Stimulated activated CD4-positive, alpha-beta T cell treated with anti-CD3 and anti-CD28 coated beads, Interleukin-12 subunit alpha, Interleukin-12 subunit beta, amount 100 ng/mL, for 4 hours (primary cell): ENCODE measurements at places on chromosomes 4 and X.
A peak's percentile ranks its signal among the peaks of the same experiment; 100 is the strongest.

GRCh38 chrX:104450316-104450715, 115.7 kb upstream of the IL1RAPL2 start:
- no peak for DNase-seq

GRCh38 chr4:112214390-112215264, 17.0 kb upstream of the AP1AR start:
- no peak for DNase-seq

GRCh38 chr4:140070973-140071372, 83.0 kb downstream of the MAML3 start:
- no peak for DNase-seq

DNA sequence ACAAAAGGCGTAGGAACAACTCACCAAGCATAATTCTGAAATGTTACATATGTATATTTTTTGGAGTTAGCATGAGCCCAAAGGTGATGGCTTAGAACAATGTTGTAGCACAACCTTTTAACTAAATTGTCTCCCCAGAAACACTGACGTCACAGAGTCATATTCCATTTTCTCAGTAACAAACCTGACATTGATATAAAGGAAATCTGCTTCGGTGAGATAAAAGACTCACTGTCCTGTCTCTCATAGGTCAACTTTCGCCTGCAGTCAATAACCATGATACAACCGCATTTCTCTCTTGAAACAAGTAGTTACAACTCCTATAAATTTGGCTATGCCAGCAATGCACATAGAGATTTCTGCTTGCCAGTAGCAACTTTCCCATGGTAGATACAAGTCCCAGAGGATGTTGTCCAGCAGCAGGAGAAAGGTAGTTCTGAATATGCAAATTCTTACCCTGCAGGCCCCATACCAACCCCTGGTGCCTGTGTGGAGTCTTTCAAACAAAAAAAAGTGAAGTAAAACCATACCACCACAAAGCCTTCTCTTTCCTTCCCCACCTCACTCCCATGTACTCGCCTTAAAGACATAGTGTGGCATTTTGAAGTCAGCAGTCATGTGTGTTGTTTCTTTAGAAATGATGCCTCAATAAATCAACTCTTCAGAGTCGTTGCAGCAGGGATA, 47.9 kb downstream of the MTM1 start:
- no peak for DNase-seq

- no peak for DNase-seq
These were observed 7.3 kb downstream of the SOD3 start for GRCh38 chr4:24802648-24803047.

DNA sequence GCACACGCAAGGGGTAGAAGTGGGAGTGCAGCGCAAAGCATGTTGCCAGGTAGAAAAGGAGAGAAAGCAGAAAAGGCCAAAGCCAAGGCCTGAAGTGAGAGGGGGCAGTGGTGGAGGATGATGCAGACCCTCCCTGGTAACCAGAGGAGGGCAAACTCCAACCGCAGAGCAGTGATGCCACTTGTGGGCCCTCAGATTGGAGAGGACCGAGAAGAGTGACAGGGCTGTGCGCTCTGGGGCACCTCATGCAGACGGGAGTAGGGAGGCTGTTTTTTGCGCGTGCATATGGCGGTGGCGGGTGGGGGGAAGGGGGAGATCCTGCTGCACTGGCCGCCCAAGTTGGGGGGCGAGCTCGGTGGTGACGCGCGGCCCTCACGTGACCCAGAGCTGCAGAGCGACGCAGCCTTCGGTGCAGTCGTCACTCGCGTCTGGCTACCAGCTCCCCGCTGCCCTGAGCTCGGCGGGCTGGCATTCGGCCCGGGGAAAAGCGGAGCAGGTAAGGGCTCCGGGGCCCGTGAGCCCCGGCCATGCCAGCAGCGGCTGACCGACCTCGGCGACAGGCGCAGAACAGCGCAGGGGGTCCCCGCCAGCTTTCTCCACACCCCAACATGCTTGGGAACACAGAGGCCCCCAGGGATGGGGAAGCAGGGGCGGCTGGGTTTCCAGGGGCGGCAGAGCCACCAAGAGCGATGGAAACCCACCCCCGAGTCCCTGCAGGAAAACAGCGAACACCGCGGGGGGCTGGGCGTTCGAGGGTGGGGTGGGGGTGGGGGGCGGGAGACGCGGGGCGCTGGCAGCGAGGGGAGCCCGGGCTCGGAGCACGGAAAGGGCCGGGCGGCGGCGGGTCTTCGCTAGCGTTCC, at the start of gene BEX3:
TSS of gene BEX3 (plus strand) at position 421 of the 861 bp plus-strand sequence. CDS start 984 bp downstream, outside the sequence.
- peak; percentile 13 for DNase-seq

- DNase-seq = no peak
These were observed 336.3 kb upstream of the TRAM1L1 start for GRCh38 chr4:117421706-117422105.

DNA sequence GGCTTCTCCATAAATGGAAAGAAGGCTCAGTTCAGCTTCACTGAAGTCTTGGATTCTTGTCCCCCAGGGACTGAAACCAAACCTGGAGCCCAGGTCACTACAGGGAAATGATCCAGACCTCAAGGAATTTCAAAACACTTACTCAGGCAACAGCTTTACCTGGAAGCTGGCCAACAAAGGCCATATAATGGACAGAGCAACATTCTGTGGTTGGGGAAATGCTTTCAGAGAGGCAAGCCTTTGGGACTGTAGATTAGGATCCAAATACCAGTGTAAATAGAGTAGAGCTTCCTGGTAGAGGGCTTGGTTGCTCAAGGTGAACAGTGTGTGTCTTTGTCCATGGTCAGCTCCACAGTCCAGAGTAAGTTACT, 57.0 kb upstream of the PROM1 start:
- no peak for DNase-seq

DNA sequence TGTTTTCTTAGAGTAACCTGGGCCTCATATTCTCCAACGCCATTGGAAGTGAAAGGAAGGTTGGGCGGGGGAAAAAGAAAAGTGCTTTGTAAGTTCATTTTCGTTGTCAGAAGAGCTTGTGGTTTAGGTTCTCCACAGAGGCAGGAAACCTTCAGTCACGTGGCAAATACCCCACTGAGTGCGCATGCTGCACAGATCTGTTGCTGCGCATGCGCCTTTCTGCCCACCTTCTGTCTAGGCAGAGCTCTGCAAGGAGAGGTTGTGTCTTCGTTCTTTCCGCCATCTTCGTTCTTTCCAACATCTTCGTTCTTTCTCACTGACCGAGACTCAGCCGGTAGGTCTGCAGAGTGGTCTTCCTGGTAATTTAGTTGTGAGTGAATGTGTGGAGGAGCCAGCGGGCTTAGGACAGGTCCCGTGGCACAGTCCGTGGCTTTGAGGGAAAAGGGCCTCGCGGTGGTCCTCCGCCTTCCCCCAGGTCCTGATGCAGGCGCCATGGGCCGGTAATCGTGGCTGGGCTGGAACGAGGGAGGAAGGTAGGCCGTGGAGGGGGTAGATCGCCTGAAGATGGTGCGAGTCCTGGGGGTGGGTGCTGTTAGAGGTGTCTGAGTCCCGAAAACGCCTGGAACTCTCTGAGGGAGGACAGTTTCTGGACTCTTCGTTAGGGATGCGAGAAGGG, at the start of gene PAGE5:
TSS of gene PAGE5 (plus strand) at position 228 of the 676 bp plus-strand sequence. CDS start 1,037 bp downstream, outside the sequence.
- DNase-seq = peak; percentile 0

DNA sequence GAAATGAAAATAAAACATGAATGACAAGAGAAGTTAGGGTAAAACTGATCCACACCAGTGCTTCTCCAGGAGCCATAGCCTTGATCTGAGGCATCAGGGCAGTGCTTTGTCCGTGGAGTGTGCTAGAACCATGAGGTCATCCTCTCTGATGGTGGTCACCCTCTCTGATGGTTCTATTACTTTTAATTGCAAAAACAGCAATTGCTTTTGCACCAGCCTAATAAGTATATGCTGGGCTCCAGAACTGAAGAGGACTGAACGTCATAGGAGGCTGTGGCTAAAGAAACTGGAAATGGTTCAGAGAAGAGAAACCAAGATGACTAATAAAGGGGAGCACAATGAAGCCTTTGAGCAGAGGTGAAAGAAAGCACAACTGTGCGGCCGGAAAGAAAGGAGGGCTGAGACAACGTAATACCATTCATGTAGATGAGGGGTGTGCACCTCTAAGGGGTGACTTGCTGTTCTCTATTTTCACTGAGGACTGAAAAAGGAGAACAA, 17.0 kb upstream of the TMEM154 start:
- DNase-seq = peak; percentile 21

DNA sequence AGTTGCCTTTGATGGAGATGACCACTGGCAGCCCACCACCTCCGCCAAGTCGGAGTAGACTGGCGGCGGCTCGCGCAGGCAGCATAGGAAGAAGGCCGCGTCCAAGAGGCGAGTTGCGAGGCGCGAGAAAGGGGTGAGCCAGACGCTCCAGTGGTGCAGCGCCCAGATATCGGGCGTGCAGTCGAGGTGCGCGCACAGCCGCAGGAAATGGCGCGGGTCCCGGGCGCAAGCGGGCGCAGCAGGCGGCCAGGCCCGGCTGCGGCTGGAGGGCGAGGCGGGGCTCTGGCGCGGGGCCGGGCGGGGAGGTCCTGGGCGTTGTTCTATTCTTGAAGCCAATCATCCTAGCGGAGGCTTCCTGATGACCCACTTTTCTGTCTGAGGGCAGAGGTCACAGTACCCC, 13.2 kb upstream of the PGRMC1 start:
- DNase-seq = no peak

DNA sequence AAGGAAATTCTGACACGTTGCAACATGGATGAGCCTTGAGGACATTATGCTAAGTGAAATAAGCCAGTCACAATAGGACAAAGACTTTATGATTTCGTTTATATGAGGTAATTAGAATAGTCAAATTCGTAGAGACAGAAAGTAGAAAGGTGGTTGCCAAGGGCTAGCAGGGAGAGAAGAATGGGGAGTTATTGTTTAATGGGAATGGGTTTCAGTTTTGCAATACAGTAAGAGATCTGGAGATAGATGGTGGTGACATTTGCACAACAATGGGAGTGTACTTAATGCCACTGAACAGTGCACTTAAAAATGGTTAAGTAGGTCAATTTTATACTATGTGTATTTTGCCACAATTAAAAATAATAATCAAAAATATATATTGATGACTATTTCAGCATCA, 43.4 kb upstream of the TMEM154 start:
- DNase-seq = no peak

- no peak for DNase-seq
These were observed 12.4 kb upstream of the SH3RF1 start for GRCh38 chr4:169283114-169283509.

GRCh38 chr4:127624173-127624572, 8.6 kb upstream of the INTU start:
- DNase-seq = no peak

DNA sequence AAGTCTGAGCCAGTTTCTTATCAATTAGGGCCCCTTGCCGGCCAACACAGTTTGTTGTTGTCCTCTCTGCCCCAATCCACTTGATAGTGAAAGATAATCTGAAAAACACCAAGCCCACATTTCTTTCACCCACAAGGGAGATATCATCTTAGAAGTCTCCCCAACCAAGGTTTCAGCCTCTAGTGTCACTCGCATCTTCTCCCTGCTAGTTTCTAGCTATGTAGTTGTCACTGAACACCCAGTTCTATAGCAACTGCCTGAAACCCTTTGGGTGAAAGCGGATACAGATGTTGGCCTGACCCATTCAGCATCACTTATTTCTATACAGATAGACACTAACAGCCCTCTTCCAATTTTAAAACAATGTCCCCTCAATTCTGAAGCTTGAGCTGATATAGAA, 116.3 kb downstream of the BMP15 start:
- no peak for DNase-seq

- no peak for DNase-seq
These were observed 102.4 kb downstream of the ADGRA3 start for GRCh38 chr4:22413471-22413870.

GRCh38 chr4:11232015-11232414, 196.7 kb downstream of the HS3ST1 start:
- no peak for DNase-seq

- DNase-seq = no peak
These were observed 1.0 kb downstream of the GPKOW start for GRCh38 chrX:49122499-49122898.

- peak; percentile 76 for DNase-seq
These were observed at the start of gene ZBTB33 for GRCh38 chrX:120250522-120251271. Gene ZBTB33 (plus strand): TSS chrX:120250812. CDS start chrX:120253416, 2,604 bp downstream.

GRCh38 chr4:75698162-75698962, 25.2 kb upstream of the G3BP2 start:
- no peak for DNase-seq

- DNase-seq = no peak
These were observed 120.8 kb downstream of the ANK2 start for GRCh38 chr4:113170115-113170804.

- DNase-seq = no peak
These were observed 135.4 kb upstream of the NKX1-1 start for GRCh38 chr4:1541449-1542225.

DNA sequence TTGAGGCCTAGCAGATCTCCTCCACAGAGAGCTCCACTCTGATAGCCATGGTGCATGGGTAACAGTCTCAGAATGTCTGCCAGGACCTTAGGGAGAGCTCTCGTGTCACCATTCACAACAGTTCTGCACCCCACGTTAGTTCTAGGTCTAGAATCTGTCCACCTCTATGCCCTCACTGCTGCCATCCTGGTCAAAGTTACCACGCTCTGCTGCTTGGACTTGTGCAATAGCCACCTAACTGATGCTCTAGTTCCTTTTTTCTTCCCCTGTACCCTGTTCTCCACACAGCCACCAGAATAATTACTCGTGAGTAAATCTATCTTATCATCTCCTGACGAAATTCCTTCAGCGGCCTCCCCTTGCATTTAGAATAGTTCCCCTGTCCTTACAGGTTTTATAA, 268.8 kb upstream of the GATB start:
- DNase-seq = no peak

GRCh38 chrX:110541266-110541665, 182.6 kb downstream of the RTL9 start:
- no peak for DNase-seq

GRCh38 chr4:169410839-169411770, 140.3 kb upstream of the SH3RF1 start:
- peak; percentile 3 for DNase-seq

DNA sequence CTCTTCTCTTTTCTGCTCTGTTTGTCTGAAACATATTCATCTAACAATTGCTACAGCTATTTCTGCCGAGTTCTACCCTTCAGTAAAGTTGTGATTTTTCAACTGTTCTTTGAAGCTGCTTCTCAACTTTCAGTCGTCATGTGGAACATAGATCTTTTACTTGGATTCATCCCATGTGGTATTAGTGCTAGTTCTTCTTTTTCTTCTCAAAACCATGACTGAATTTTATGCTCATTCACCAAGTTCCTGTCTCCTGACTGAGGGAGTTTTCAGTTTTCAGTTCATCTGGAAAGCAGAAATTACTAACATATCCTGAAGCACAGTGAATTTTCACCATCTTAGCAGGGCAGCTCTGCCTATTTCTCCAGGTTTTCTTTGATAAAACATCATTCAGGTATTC, 12.1 kb downstream of the ACSL4 start:
- no peak for DNase-seq

GRCh38 chrX:3443184-3443583, 96.7 kb upstream of the MXRA5 start:
- no peak for DNase-seq
